Heart left ventricle (tissue), 16 donors: ENCODE measurements at places on chromosomes 6 and 20.

GRCh38 chr20:57432862-57433491, 41.8 kb downstream of the RBM38 start:
- DNase-seq: peak; percentile 83

DNA sequence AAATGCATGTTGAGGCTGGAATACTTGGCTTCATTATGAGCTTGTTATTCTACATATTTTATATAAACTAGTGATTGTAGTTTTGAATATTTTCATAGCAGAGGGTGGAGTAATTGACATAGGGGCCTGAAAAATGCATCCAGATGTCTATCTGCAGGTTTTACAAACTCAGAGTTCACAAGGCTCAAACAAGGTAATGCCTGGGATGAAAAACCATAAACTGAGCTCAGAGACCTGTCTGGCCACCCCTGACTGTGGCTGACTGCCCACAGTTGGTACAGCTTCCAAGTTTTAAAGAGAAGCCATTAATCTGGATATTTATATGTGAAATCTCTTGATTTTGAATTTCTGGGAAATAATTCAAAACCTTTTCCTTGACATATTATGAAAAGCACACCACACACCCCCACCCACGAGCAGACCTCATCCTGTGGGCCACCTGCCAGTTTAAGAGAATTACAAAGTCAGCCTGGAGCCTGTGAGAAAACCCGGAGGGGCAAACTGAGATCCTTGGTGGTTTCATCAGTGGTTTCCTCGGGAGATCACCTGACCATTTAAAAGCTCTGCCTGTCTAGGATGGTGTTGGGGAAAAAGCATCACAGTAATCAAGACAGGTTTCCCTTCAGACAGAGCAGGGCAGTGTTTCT, 230.1 kb downstream of the SAMD5 start:
- peak; percentile 11 for DNase-seq

DNA sequence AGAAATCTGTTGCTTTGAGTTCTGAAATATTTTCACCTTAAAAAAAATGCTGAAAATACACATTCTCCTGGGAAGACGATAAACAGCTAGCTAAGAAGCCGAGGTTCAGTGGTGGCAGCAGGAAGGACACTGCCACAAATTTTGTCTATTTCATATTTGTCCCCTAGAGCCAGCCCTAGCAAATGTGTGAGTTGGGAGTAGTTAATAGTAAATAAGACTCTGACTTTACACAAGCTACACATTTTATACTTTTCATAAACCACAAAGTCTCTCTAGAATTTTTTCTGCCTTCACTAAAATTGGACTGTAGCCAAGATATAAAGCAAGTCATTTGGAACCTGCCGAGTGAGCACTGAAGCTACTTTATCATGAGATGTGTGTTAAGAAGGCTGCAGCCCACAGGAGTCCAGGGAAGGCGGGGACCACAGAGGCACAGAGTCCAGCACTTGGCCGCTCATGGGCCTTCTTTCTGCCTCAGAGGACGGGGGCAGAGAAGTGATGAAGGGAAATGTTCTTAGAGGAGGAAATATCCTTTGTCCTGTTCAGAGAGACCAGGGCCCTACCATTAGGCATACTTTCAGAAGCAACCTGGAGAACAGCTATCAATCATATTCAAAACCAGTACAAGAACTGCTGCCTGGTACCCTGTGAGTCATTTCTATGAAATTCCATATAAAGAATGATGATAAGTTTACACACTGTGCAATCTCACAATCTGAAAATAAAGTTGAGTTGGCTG, 241.7 kb upstream of the TAB2 start:
- DNase-seq: no peak

- DNase-seq: peak; percentile 84
These were observed 18.7 kb downstream of the SERPINB6 start for GRCh38 chr6:2952557-2953095.

DNA sequence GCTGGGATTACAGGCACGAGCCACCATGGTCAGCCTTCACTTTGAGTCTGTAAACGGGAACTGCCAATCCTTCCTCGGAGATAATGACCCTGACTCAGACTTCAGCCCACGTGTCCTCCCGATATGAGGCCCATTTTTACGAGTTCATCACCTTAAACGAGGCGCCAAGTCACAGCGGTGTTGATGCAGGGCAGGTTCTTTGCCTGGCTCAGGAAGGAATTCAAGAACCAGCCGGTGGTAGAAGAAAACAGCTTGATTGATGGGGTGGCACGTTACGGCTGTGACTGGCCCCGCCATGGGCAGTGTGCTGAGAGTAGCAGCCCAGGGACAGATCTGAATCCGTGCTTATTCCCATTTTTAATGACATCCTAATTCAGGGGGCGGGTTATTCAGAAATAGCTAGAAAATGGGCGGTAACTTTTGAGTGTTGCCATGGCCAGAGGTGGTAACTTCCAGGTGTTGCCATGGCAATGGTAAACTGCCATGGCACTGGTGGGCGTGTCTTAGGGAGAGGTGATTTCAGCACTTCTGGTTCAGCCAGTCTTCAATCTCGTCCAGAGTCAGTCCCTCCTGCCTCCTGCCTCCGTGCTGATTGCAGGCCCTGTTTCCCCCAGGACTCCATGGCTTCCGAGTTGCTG, 9.1 kb upstream of the MAP1LC3A start:
- no peak for DNase-seq

- peak; percentile 95 for DNase-seq
These were observed 15.2 kb upstream of the MRPS18A start for GRCh38 chr6:43702534-43703440.
